ENCODE measurements at places on chromosomes 16 and 17. TPM values are rescaled to one million over a fixed set of nuclear protein-coding genes. Genes with fewer than 3 reads are reported as not detected.
A peak's percentile ranks its signal among the peaks of the same experiment; 100 is the strongest.

DNA sequence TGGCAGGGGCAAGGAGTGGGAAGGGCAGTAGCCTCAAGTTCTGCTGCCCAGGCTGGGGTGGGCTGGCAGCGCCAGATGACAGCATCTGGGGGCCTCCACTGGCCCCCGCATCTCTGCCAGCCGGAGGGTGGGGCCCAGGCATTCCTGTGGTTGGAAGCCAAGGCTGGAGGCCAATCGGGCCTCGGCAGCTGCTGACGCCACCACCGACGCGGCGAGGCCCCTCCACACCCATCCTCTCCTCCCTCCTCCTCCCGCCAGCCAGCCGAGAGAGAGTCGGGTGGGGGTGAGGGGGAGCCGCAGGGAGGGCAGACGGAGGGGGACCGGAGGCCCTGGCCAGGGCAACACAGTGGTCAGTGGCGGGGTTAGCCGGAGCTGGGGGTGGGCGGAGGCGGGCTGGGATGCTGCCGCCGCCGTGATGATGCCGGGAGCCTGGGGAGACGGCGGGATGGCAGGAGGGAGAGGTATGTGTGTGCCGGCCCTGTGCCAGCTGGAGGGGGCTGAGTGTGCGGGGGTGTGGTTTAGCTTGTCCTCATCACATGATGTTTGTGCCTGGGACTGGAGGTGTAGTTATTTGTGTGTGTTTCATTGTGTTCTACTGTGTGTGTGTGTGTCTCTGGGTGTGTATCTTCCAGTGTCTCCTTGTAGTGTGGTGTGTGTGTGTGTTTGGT, 36.6 kb downstream of the ARHGAP23 start:
- H3K27ac ChIP-seq, result no peak overlapping the region
- peaks cover 14% of the 10 kb centered on the region for H3K36me3 ChIP-seq
- peaks cover 34% of the 10 kb centered on the region for H3K27me3 ChIP-seq
- H3K4me3 ChIP-seq, result no peak overlapping the region
- H3K4me1 ChIP-seq, result no peaks in the 10 kb centered on the region

DNA sequence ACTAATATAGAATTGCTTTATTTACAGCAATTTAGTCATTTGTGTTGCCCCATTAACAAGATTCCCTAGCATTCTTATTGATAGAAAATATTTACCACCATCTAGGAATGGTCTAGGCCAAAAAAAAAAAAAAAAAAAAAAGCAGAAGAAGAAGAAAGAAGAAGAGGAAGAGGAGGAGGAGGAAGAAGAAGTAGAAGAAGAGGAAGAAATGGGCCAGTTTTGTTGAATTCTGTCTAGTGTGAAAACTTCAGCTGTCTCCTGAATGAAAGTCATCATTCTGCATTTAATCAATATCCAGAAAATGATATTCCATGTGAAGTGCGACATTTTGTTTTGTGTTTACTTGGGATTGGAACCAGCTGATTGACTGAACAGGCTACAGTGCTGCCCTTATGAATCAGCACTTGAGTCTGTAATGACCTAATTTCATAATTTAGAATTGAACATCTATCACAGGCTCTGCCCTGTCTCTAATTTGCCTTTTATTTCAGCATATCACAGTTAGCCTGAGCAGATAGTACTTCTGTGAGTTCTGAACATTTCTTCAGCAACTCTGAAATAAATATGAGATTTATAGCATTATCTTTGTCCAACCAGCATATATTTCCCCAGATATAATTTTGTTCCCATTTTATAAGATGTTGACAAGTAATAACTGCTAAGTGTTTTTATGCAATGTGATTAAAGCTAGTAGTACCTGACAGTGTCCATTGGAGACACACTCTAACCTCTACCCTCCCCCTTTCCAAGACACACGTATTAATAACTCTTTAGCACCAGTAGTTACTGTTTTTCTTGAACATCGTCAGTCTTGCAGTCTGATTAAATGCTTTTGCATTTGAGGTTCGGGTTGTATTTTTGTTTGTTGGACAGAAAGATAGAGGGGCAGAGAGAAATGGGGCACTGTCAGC, 5.9 kb downstream of the ANKFN1 start:
- peaks cover 28% of the 10 kb centered on the region for H3K27me3 ChIP-seq
- no peak for DNase-seq
- H3K4me3 ChIP-seq, result no peak overlapping the region
- no peaks in the 10 kb centered on the region for H3K4me1 ChIP-seq
- no peak overlapping the region for H3K27ac ChIP-seq

GRCh38 chr16:89744813-89745212, 23.5 kb downstream of the ZNF276 start:
- no peaks in the 10 kb centered on the region for H3K27me3 ChIP-seq
- H3K36me3 ChIP-seq, result no peaks in the 10 kb centered on the region
- DNase-seq, result no peak
- no peak overlapping the region for H3K27ac ChIP-seq

- peak; percentile 82 for DNase-seq
- H3K36me3 ChIP-seq, result no peaks in the 10 kb centered on the region
- peak overlapping the region; percentile 57 for H3K4me3 ChIP-seq
- H3K27me3 ChIP-seq, result no peaks in the 10 kb centered on the region
- H3K4me1 ChIP-seq, result peaks cover 19% of the 10 kb centered on the region
Measured at GRCh38 chr17:76523084-76524037, 14.1 kb downstream of the CYGB start.

DNA sequence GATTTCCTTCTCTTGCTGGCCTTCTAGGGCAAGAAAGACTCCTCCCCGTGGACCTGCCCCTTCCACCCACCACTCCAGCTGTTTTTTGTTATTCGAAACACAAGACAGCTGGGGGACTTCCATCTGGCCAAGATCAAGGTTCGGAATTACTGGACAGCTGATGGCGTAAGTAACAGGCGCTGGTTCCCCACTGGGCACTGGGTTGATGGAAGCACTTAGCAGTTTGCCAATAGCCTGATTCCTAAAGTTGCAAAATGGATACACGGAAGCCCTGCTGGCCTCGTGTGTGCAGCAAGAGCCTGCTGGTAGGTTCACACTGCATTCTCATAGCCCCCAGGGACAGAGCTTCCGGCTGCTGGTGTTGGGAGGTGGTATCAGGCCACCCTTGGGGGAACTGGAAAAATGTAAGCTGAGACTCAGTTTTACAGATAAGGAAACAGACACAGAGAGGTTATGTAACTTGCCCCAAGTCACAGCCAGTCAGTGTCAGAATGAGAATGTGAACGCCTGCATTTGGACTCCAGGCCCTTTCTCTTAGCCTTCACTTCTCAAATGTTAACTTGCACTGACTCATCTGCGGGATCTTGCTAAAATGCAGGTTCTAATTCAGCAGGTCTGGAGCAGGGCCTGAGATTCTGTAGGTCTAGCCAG, 171.7 kb downstream of the KATNIP start:
- no peaks in the 10 kb centered on the region for H3K27me3 ChIP-seq
- H3K4me3 ChIP-seq, result peak overlapping the region; percentile 15
- DNase-seq, result no peak
- peaks cover 18% of the 10 kb centered on the region for H3K36me3 ChIP-seq

DNA sequence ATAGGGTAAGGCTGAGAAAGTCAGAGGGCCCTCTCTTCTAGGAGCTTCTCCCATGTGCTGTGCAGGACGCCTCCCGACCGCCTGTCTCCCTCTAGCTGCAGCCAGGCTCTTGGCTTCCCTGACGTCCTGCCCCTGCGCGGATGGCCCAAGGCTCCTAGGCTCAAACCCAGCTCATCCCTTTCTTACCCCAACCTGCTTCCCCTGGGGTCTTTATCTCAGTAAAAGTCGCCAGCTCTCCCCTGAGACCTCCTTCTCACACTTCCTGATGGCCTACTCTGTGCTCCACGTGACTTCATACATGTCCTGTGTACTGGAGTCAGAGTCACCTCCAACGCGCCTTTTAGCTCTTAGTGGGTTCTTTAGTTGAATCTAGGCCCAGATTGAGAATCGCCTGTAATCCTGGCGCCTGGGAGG, 1.1 kb upstream of the ZNF747 start:
- peak; percentile 34 for DNase-seq
- H3K27ac ChIP-seq, result peak overlapping the region; percentile 99
- no peaks in the 10 kb centered on the region for H3K27me3 ChIP-seq
- no peaks in the 10 kb centered on the region for H3K36me3 ChIP-seq
- H3K4me1 ChIP-seq, result peaks cover 28% of the 10 kb centered on the region
- peak overlapping the region; percentile 98 for H3K4me3 ChIP-seq

GRCh38 chr16:87535457-87535854, 42.6 kb upstream of the ZCCHC14 start:
- no peak for DNase-seq
- H3K27me3 ChIP-seq, result peaks cover 55% of the 10 kb centered on the region
- no peak overlapping the region for H3K4me3 ChIP-seq
- H3K27ac ChIP-seq, result no peak overlapping the region

Gene SPNS2
- total RNA-seq, result 0.73 TPM

All from T-helper 17 cell (primary cell).